ENCODE measurements at places on chromosomes 5 and 9.

GRCh38 chr9:82436475-82436874 lies 447.9 kb downstream of the SPATA31D1 start:
- DNase-seq: no peak

- no peak for DNase-seq
Observed at GRCh38 chr9:106897751-106898150, 34.8 kb downstream of the ZNF462 start.

DNA sequence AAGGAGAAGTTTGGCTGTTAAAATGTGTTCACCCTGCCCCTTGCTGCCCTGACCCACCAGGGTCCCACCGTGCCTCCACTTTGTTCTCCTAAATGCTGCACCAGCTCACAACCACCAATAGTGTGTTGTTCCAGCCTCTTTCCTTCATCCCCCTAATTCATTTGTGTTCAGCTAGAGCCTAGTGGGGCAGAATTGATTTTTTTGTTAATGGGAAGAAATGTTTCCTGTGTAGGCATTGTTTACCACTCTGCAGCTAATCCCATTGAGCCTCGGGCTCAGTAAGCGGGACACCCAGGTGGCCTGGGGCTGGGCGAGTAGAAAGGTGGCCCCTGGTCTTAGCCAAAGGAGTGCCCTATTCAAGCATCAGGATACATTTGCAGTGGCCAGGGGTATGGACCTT lies 127.6 kb downstream of the MVB12B start:
- DNase-seq: no peak

DNA sequence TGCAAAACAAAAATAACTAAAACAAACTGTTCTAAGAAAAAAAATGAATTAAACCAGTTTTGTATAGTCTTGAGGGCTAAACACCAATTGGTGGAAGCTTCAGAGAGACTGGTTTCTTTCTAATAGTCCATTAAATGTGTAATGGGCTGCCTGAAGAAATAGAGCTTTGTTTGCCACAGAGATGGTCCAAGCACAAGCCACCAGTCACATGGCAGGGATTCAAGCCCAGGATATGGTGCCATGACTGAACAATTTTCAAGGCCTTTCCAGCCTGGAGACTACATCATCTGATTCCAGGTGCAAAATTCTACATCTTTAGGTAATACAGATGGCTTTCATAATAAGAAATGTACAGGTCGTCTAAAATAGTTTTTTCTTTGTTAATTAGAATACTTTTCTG lies 355.3 kb downstream of the NR2F1-AS1 start:
- DNase-seq: no peak

DNA sequence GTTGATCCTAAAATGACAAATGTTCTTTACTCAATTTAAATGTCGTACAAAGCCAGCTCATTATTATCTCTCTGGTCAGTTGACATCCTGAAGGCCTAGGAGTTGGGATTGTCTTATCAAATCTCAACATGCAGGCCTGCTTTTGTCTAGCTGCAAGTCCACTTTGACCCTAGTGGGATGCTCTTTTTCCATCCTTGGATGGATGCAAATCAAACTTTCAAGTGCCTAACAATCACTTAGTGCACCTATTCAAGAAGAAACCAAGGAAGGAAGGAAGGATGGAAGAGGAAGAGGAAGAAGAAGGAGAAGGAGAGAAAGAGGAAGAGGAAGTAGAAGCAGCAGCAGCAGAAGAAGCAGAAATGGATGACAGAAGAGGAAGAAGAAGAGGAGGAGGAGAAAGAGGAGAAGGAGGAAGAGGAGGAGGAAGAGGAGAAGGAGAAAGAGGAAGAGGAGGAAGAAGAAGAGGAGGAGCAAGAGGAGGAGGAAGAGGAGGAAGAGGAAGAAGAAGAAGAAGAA lies 109.6 kb downstream of the PIK3R1 start:
- DNase-seq: no peak

DNA sequence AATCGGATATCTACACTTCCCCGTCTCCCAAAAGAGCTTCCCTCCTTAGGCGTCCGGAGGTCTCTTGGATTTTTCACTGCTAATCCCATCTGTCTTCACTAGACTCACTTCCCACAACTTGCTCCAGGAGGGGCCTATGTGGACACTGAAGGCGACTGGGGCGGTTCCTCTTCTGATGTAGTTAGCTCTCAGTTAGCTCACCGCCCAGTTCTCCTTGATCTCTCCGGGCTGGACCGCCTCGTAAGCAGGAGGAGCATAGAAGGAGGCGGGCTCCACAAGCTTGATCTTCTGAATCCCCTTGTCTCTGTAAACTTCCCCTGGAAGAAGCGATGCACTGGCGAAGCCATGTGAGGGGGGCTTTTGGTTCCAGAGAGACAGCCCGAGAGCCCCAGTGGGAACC lies 112.0 kb upstream of the SELENOP start:
- DNase-seq: no peak

DNA sequence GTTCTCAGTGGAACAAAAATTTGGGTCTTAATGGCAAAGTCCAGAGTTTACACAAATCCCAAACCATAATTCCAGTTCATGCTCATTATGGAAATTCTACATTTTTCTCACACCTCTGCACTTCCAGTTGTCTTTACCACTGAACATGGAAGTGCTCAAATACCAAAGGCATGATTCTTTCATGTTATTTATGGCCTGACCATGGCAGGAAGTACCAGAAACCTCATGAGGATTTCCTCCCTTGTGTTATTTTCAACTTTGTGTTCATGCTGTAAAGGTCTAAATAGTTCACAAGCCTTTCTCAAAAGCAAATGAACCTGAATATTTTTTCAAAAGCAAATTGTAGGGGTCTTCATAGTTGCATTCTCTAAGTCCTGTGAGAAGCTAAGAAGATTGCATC lies 82.0 kb upstream of the ITGA1 start:
- no peak for DNase-seq

GRCh38 chr5:128082551-128083032 lies 974 bp upstream of the SLC12A2 start:
- DNase-seq: no peak

- no peak for DNase-seq
Observed at GRCh38 chr5:59330680-59331079, 562.8 kb downstream of the PDE4D start.

- no peak for DNase-seq
Observed at GRCh38 chr9:69385581-69386033, 60.6 kb downstream of the ENTREP1 start.

GRCh38 chr5:1035421-1036405 lies 27.1 kb downstream of the NKD2 start:
- DNase-seq: no peak

- no peak for DNase-seq
Observed at GRCh38 chr9:83061990-83062650, 822 bp downstream of the RASEF start.

- DNase-seq: no peak
Observed at GRCh38 chr9:127014216-127014909, 99.8 kb downstream of the RALGPS1 start.

DNA sequence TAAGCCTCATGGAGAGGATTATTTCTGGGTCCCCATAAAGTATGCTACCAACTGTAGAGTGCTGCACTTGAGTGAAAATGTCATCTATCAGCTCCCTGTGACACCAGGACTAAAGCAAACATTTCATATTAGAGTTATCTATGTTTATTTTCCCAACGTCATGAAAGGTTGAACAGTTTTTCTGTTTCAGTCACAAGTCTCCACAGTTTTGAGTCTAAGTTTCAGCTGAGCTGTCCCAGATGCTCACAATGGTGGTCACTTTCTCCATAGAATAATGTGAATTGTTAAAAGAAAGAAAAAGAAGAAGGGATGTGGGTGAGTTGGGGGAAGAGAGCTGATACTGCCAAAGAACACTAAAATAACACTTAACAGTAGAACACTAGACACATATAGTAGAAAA lies 126.3 kb upstream of the C9orf72 start:
- DNase-seq: no peak

- no peak for DNase-seq
Observed at GRCh38 chr5:105922574-105922973, 1748.2 kb downstream of the EFNA5 start.

DNA sequence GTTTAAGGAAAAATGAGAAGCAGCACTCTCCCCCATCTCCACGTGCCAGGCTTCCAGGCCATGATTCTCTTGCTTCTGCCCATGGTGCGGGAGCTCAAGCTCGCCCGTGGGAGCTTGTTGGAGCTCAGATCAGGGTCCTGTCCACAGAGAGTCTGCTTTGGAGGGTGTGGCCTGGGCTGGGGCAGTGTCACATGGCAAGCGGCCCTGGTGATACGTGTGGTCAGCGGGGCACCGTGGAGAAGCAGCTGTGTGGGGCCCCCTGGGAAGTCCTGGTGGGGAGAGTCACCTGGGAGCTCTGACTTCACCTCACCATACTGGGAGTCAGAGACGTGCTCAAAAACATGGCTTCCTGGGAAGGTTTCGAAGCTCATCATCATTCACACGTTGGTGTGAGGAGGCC lies 275.3 kb downstream of the GADD45G start:
- DNase-seq: no peak

- peak; percentile 10 for DNase-seq
Observed at GRCh38 chr9:79477955-79478771, 93.6 kb upstream of the TLE4 start.

DNA sequence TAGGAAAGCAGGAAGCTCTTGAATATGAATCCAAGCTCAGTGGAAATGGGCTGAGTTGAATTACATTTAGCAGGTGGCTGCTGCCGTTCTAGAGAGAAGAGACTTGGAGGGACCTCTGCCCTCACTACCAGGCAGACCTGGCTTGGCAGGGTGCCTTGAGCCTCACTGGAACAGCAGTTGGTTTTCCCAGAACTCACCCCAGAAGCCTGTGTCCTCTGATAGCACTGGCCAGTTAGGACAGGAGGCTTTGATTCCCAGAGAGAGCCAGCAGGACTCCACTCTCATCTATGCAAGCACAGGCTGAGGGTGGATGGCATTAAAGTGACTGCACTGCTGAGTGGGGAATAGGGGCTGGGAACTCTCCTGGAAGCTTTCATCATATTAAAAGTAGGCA lies 54.8 kb downstream of the PWWP2A start:
- DNase-seq: no peak

GRCh38 chr5:28750251-28750650 lies 1711.9 kb upstream of the CDH9 start:
- DNase-seq: no peak

GRCh38 chr9:127528422-127529251 lies 77.3 kb downstream of the LRSAM1 start:
- no peak for DNase-seq

DNA sequence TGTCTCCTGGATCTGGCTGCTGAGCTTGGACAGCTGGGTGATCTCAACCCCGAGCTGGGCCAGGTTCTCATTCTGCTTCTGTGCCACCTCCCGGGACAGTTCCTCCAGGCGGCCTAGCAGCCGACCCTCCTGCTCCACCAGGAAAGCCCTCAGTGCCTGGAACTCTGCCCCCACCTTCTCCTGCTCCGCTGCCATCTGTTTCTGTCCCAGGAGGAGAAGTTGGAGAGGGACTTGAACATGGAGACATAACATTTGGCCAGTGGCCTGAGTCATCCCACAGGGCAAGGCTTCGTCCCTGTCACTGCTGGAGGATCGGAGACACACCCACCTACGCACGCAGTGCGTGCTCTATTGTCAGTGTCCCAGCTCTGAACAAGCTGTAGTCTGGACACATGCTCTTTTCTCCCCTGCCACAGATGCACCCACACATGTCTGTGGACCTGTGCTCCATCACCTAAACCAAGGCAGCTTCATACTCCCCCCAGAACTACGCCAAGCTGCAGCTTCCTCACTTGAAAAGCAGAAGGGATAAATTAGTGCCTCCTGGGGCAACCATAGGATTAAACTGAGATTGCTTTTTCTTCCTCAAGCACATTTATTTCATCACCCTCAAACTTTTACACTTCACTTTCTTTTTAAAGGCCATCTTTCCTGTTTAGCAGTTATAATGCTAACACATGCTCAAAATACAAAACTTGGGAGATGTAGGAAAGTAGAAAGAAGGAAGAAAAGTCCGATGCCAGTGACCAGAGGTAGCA lies 4.9 kb downstream of the TRIM7 start:
- no peak for DNase-seq

DNA sequence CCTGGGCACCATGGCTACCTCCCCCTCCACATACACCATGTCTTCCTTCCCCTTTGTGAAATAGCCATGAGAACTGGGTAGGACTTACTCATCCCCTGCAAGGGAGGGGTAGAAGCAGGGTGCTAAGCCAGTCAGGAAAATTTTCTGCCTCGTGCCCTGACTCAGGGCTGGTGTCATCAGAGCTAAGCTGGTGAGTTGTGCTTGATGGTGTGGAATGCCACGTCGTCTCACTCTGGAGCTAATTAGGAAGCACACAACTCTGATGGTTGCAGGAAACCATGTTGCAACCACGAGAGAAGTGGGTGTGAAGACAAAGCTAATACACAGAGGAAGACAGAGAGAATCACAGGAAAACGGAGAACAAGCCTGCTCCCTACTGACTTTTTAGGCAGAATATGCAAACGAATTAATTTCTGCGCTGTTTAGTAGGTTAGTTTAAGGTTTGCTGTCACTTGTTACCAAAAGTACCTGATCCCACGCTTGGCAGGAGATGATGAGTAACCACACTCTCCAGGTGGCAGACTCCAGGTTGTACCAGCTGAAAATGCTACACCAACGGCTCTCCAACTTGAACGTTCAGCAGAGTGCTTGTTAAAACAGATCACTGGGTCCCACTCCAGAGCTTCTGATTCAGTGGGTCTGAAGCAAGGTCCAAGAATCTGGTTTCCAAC lies 54.5 kb downstream of the STK10 start:
- peak; percentile 53 for DNase-seq

DNA sequence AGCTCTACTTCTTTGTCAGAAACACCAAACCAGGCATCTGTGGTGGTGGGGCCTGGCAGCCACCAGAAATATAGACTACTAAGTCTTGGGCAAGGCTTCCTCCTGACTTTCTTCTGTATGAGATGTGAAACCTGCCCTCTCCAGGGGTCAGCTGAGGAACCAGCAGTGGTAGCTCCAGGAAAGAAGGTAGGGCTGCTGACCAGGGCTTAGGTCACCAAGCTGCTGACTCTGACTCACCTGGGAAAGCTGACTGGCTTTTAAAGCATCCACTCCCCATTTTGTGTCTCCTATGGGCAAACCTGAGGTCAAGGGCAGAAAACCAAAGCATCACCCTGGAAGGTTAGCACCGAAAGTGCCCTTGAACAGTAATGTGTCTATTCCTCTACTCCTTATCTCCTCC lies 10.4 kb upstream of the SH3TC2 start:
- no peak for DNase-seq

DNA sequence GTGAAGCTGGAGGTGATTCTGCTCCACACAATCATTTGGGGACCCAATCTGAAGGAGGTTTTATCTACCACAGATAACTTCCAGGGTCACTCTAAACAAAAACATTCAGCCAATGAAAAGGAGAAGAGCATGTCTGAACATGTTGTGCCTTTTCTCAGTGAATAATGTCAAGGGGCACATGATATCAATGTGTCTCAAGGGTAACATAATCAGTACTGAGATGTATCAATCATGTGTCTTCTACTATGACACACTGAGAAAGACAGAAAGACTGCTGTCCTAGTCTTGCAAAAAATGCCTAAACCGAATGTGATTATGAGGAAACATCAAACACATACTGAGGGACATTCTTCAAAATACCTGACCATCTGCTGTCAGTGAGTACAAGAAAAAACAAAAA lies 25.4 kb upstream of the RASA1 start:
- no peak for DNase-seq

GRCh38 chr5:91158011-91158410 lies 225.1 kb downstream of the ARRDC3 start:
- DNase-seq: no peak

- DNase-seq: no peak
Observed at GRCh38 chr5:63201738-63202137, 623.1 kb downstream of the LRRC70 start.

Data from activated CD4-positive, alpha-beta T cell treated with anti-CD3 and anti-CD28 coated beads, Interleukin-10, Interleukin-2, amounts not matched to agents 100 ng/mL and 50 ng/mL, durations not matched to agents 16 hours and 8 hours (primary cell).